ENCODE measurements at places on chromosomes 13 and 19.

GRCh38 chr13:101289764-101290163 is 126.5 kb downstream of the NALCN start:
- no peaks in the 10 kb centered on the region for H3K4me1 ChIP-seq
- DNase-seq: no peak
- no peaks in the 10 kb centered on the region for H3K36me3 ChIP-seq
- no peak overlapping the region for H3K4me3 ChIP-seq
- no peaks in the 10 kb centered on the region for H3K27me3 ChIP-seq

DNA sequence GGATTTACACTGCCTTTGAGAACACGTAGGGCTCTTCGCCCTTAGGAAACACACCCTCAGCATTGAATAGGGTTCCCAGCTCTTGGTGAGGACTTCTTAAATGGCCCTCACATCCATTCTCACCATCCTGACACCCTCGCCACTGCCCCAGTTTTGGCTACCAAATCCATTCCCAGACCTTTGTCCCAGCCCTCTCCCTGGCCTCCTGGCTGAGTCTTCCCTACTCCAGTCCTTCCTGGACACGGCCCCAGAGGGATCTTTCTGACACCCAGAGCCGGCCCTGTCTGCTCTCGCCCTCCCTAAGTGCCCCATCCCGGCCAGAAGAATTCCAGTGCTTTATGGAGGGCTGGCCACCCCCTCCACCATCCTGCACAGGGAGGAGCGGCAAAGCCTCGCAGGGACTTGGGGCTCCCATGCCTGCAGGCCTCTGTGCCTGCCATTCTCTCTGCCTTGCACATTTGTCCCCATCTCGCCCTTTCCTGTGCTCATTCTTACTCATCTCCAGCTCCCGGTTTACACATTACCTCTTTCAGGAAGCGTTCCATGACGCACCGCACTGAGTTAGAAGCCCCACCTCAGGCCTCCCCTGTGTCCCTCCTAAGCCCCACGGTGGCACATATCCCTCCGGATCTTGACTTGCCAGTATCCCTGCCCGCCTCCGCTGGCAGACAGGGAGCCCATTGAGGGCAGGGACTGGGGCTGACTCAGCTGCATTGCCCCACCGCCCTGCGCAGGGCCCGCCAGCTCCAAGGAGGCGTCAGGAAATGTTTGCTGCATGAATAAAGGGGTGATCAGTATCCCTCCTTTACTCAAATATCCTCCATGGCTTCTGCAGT is 11.0 kb upstream of the KLK14 start:
- peaks cover 8% of the 10 kb centered on the region for H3K36me3 ChIP-seq
- DNase-seq: no peak
- no peaks in the 10 kb centered on the region for H3K27me3 ChIP-seq
- peaks cover 25% of the 10 kb centered on the region for H3K4me1 ChIP-seq

- DNase-seq: no peak
- no peaks in the 10 kb centered on the region for H3K27me3 ChIP-seq
- no peak overlapping the region for H3K27ac ChIP-seq
- no peaks in the 10 kb centered on the region for H3K4me1 ChIP-seq
- H3K36me3 ChIP-seq: no peaks in the 10 kb centered on the region
These were observed 187.0 kb downstream of the MYO16 start for GRCh38 chr13:108816375-108816774.

- peaks cover 16% of the 10 kb centered on the region for H3K27me3 ChIP-seq
- no peak for DNase-seq
- no peaks in the 10 kb centered on the region for H3K4me1 ChIP-seq
- no peak overlapping the region for H3K4me3 ChIP-seq
These were observed 32.9 kb upstream of the IGSF23 start for GRCh38 chr19:44580366-44580895.

- H3K27ac ChIP-seq: no peak overlapping the region
- H3K27me3 ChIP-seq: no peaks in the 10 kb centered on the region
- H3K36me3 ChIP-seq: peaks cover 18% of the 10 kb centered on the region
- H3K4me1 ChIP-seq: peaks cover 16% of the 10 kb centered on the region
- no peak for DNase-seq
- H3K4me3 ChIP-seq: no peak overlapping the region
These were observed 8.1 kb upstream of the ICAM1 start for GRCh38 chr19:10262771-10263170.
